Kidney epithelial cell (primary cell): ENCODE measurements at places on chromosomes 6 and 20. TPM values are rescaled to one million over a fixed set of nuclear protein-coding genes. Genes with fewer than 3 reads are reported as not detected.

ZNF217 gene
- 40.0 and 40.8 TPM in 2 replicates for total RNA-seq

AAR2 gene
- total RNA-seq: 30.1 and 32.9 TPM in 2 replicates

DNA sequence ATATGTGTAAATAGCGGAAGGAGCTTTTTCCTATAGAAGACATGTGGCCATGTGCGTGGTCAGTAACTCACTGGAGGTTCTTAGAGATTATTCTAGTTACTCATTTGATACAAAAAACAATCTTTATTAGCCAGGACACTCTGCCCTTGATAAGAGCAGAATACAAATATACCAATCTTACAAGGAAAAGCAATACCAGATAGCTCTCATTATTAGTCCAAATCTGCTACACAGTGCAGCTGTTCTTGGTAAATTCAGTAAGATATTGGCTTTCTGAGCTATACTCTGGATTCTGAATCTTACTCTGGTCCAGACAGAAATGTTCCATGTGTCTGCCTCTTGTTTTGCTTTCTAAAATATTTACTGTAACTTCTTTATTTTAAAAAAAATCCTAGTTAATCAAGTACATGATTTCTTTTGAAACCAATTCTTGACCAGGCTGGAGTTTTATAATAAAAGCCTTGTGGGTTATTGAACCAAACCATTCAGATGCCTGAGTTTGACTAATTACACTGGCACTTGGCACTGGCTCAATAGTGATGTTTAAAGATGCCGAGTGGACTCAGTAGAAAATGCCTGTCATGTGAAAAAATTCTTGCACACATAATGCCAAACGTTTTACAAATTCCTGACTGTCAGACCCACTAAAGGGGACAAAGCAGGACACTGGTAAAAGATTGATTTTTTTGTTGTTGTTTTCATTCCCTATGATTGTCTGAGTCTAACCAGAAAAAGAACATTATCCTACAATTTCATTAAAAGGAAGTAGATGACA, 242.8 kb upstream of the TCF21 start:
- peak; percentile 65 for DNase-seq

COQ3 gene
- 3.3 and 5.0 TPM in 2 replicates for total RNA-seq

- DNase-seq: no peak
Observed at GRCh38 chr20:37871751-37872150, 31.2 kb upstream of the VSTM2L start.

- DNase-seq: no peak
Observed at GRCh38 chr6:75495011-75495410, 1.4 kb upstream of the FILIP1 start.

GRCh38 chr6:28425944-28426541, 17.2 kb downstream of the ZSCAN23 start:
- no peak for DNase-seq

LRRC1 gene
- 8.0 and 11.7 TPM in 2 replicates for total RNA-seq

GRCh38 chr20:50799890-50800550, 5.2 kb downstream of the BCAS4 start:
- no peak for DNase-seq

GRCh38 chr6:138577151-138577915, 78.0 kb upstream of the NHSL1 start:
- DNase-seq: peak; percentile 35

ULBP1 gene
- 6.0 and 7.5 TPM in 2 replicates for total RNA-seq

DNA sequence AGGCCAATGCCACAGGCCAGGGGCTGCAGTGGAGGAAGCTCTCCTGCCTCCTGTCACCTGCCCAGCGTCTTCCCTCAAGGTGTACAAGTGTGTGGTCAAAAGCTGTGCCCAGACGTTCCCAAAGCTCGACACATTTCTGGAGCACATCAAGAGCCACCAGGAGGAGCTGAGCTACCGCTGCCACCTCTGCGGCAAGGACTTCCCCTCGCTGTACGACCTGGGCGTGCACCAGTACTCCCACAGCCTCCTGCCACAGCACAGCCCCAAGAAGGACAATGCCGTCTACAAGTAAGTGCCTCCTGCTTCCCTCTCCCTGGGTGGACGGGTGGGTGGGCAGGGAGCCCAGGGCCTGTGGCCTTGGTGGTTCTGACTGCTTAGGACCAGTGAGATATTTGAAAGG, 38.2 kb downstream of the ZNF341 start:
- no peak for DNase-seq

HMGN3 gene
- total RNA-seq: 35.3 and 40.9 TPM in 2 replicates

DNA sequence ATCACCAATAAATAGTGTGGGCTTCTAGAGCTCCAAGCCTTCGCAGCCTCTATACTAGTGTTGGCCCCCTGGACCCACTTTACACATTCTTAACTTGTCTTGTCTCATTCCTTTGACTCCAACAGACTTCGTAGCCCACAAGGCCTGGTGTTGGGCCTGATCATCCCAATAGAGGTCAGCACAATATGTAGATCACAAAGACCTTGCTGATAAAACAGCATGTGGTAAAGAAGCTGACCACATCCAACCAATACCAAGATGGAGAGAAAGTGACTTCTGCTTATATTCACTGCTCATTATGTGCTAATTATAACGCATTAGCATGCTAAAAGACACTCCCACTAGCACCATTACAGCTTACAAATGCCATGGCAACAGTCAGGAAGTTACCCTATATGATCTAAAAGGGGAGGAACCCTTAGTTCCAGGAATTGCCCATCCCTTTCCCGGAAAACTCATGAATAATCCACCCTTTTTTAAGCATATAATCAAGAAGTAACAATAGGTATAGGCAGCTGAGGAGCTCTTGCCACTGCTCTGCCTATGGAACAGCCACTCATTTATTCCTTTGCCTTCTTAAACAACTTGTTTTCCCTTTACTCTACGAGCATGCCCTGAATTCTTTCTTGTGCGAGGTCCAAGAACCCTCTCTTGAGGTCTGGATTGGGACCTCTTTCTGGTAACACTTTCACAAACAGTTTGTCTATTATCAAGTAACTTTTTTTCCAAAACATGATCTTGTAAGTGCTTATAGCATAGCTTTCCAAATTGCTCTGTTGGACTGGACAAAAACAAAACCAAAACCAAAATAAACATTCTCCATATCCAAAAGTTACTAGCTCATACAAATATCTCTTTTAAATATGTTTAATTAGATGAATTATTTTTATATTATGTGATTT, 54.6 kb upstream of the ECHDC1 start:
- no peak for DNase-seq

GRCh38 chr6:82608781-82609180, 245.2 kb downstream of the TPBG start:
- DNase-seq: no peak

DNA sequence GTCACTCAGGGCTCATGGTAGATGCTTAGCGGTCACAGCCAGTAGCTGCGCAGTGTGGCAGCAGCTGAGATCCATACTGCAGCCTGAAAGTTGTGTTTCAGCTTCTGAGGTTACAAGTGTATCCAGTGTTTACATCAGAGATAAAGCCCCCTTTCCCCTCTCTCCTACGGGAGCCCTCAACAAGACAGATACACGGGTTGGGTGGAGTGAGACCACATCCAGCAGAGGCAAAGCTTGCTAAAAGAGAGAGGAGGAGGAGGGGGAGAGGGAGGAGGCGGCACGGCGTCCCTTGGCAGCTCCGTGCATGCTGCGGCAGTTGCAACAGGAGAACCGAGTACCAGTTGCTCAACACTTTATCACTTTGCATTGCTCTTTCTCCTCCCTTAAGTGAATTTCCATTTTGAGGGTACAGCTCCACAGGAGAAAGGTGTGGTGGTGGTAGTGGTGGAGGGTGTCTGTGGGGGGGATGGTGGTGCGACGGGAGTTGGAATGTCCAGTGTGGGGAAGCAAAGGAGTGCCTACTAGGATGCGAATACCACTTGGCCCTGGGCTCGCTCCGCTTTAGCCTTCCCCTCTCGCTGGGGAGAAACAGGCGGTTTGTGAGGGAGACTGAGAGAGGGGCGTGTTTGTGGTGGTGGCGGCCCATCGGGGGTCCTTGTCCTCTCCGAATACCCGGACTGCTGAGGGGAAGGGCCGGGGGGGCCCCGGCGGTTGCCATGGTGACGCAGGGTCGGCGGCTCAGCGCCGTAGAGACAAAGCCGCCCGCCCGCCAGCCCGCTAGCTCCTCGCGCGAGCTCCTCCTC, 405 bp upstream of the RNF182 start:
- DNase-seq: no peak

- no peak for DNase-seq
Observed at GRCh38 chr20:60785785-60786184, 466.3 kb upstream of the CDH4 start.

GRCh38 chr6:14765106-14765505, 480.8 kb upstream of the JARID2 start:
- DNase-seq: no peak

MYBL2 gene
- 4.1 and 7.1 TPM in 2 replicates for total RNA-seq

DNA sequence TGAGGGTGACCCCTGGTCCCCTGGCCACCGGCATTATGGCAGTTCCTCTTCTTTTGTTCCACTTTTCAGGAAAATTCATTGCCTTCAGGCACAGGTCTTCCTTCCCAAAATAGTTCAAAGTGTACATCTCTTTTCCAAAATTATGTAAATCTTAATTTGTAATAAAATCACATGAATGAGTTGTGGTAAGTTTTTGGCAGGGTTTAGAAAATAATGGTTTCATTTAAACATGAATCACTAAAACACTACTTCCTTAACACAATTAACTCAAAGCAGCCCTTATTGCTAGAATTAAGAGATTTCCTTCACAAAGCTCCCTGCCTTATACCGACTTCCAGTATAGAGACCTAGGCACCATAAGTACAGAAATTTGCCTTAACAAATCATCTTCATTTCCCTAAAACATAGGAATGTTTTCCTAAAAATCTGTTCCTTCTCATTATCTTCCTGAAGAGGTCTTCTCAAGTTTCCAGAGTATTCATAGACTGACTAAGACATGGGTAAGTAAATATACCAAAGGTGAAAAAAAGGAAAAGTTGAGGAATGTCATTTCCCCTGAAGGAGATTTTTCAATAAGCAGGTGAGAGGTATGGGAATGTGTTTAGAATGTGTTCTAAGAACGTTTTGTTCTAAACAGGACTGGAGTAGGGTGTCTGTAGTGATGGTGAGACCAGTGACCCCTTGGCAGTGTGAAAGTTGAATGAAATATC, 148.2 kb upstream of the CITED2 start:
- DNase-seq: no peak

CCDC170 gene
- 0.14 TPM in 1 of 2 replicates, not detected in the other for total RNA-seq

- no peak for DNase-seq
Observed at GRCh38 chr20:1815502-1816085, 79.6 kb upstream of the SIRPA start.

DNA sequence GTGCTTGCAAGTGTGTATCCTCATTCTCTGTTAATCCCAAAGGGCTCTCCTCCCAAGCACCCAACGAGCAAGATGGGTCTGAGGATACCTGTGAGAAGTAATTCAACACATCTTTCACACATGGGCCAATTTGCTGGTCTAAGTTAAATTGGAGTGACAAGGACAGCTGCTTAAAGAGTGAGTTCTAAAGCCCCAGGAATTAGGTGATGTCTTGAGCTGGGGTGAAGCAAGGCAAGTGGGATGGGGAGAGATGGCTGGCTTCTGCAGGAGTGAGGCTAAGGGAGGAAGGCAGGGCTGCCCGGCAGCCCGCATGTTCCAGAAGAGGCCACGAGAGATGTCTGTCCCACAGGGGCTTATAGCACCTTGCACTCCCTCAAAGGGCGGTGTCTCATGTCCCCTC, 288.5 kb downstream of the CDH26 start:
- no peak for DNase-seq

- no peak for DNase-seq
Observed at GRCh38 chr20:20454850-20455627, 87.1 kb downstream of the INSM1 start.

DNA sequence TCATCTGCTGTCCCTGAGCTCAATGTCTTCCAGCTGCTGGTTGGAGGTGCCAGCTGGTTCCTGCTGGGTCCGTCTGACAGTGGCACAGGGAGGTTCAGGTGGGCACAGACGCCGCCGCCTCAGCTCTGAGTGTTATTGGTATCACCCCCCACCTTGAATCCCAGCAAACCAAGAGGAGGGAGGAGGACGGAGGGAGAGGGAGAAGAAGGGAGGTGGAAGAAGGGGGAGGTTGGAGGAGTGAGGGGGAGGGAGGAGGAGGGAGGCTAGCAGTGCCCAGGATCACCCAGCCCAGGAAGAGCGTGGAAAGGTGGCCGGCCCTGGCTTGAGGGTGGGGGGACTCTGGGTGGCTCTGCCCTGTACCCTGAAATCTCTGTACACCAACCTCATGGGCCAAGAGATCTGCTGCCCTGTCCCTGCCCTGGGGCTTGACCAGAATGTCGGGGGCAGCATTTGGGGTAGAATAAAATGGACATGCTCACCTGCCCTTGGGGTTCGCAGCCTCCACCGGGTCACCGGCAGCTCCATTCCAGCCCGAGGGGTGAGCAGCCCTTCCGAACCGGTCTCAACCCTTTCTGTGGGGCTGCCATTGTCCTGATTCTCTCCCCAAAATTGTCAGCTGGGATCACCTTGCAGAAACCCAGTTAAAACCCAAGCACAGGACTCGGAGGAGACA, 17.1 kb downstream of the NTSR1 start:
- no peak for DNase-seq

PROKR2 gene
- not detected in 2 replicates for total RNA-seq

- DNase-seq: no peak
Observed at GRCh38 chr6:126723541-126724170, 383.7 kb downstream of the CENPW start.

EPHA7 gene
- 0.88 and 0.96 TPM in 2 replicates for total RNA-seq

SMIM13 gene
- total RNA-seq: 15.6 and 18.5 TPM in 2 replicates

DNA sequence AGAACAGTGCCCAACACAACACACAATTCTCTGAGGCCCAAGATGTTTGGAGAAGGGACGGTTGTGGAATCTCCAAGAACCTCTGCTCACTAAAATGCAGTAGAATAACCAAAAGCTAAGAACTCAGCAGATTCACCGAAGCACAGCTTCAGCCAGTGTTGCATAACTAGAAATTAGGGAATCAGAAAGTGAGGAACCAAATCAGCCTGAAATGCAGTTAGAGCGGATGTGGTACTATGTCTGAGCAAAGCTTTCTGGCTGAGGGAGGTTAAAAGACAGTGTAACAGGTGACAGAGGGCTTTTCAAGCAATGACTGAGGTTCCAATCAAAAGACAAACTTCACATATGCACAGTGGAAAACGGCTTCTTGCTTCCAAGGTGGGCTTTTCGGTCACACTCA, 197.9 kb upstream of the KCNK16 start:
- no peak for DNase-seq

DNA sequence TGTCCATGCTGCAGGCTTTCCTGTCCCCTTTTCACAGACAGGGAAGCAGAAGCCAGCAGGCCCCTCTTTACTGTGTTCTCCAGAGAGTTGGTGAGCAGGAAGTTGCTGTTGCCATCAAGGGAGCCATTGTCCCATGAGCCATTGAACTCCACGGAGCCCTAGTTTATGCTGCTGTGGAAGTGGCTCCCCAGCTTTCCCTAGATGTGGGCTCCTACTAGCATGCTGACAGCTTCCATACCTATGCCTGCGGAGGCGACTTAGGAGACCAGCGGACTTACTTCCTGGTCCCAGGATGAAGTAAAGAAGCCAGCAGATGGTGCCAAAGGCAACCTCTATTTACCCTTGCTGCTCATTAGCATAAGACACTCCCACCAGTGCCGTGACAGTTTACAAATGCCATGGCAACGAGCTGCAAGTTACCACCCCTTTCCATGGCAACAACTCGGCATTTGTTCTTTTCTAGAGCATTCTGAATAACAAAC, 30.8 kb upstream of the FKBP1A start:
- DNase-seq: no peak

SLC17A9 gene
- 12.0 and 13.8 TPM in 2 replicates for total RNA-seq

GRCh38 chr20:50408526-50409364, 101.4 kb upstream of the PTPN1 start:
- no peak for DNase-seq

- DNase-seq: no peak
Observed at GRCh38 chr20:61800359-61801064, 265.2 kb downstream of the TAF4 start.

GRCh38 chr20:38835792-38836191, 30.3 kb downstream of the PPP1R16B start:
- DNase-seq: no peak

- DNase-seq: no peak
Observed at GRCh38 chr20:14865169-14865568, 527.8 kb upstream of the FLRT3 start.
